ENCODE measurements at places on chromosomes 12 and 14. TPM values are rescaled to one million over a fixed set of nuclear protein-coding genes. Genes with fewer than 3 reads are reported as not detected.
A peak's percentile ranks its signal among the peaks of the same experiment; 100 is the strongest.

DNA sequence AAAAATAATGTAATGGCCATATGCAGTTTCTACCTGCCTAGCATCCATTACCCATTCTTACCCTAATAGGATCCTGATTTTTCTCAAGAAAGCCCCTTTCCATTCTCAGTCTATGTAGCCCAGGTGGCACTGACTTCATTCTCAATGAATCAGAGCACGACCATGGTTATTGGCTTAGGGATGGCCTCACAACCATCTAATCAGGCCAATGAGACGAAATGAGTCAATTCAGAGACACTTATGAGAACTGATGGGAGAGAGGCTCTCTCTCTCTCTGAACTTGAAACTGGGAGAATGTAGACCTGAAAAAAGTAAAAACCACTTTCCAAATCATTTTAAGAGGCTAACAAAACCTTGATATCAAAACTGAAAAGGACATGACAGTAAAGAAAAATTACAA, 45.3 kb upstream of the OXA1L start:
- DNase-seq = no peak

DNA sequence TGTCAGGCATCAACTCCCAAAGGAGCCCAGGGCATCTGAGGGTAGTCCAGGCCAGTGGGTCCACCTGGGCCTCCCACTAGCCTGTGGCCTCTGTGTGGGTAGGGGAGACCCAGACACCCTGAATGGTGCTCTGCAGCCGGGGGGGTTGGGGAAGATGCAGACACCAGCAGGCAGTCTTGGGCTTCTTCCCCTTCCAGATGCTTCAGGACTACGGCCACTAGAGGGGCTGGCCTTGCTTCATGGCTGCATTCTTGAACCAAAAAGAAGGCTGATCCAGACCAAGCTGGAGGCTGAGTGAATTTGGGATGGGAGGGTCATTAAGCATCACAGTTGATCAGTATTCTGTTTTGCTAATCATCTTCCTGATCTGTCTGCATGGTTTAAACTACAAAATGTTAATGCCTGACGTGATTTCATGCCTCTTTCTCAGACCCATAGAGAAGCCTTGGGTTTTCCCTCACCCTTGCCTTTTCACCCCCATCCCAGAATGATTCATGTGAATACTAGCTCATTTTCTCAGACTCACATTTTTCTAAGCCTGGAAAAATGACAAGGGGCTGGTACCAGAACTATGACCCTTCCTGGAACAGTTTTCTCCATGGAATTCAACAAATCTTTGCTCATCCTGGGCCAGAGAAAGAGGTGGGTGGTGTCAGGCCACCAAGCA, 134.2 kb downstream of the NTF3 start:
- peak; percentile 13 for DNase-seq

- no peak for DNase-seq
Observed at GRCh38 chr12:120902846-120903411, 1.2 kb downstream of the SPPL3 start.

DNA sequence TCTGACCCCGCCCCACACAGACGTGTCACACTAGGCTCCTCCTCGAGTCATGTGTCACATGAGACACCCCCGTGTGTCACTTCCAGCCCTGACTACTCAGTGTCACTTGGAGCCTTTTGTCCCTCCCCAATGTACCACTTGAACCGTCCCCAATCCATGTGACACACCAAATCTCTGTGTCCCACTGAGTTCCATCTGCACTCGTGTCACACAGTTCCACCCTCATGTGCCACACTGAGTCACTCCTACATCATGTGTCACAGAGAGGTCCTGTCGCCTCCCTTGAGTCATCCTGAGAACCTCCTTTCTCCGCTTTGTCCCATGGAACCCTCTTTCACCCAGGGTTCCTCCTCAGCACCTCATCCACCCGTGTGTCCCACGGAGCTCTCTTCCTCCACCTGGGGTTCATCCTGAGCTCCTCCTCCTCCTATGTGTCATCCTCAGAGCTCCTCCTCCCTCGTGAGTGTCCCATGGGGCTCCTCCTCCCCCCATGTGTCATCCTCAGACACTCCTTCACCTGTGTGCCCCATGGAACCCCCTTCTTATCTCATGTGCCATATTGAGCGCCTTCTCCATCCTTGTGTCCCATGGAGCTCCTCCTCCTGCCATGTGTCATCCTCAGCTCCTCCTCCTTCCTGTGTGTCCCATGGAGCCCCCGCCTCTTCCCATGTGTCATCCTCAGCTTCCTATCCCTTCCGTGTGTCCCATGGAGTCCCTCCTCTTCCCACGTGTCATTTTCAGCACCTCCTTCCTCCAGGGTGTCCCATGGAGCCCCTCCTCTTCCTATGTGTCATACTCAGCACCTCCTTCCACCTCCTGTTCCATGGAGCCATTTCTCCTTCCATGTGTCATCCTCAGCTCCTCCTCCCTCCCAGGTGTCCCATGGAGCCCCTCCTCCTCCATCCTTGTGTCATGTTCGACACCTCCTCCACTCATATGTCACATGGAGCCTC, 32.0 kb downstream of the RTL1 start:
- DNase-seq = peak; percentile 65

- DNase-seq = no peak
Observed at GRCh38 chr12:6272300-6273204, 37.9 kb upstream of the PLEKHG6 start.

- DNase-seq = no peak
Observed at GRCh38 chr12:27555361-27555760, 31.4 kb downstream of the PPFIBP1 start.

DNA sequence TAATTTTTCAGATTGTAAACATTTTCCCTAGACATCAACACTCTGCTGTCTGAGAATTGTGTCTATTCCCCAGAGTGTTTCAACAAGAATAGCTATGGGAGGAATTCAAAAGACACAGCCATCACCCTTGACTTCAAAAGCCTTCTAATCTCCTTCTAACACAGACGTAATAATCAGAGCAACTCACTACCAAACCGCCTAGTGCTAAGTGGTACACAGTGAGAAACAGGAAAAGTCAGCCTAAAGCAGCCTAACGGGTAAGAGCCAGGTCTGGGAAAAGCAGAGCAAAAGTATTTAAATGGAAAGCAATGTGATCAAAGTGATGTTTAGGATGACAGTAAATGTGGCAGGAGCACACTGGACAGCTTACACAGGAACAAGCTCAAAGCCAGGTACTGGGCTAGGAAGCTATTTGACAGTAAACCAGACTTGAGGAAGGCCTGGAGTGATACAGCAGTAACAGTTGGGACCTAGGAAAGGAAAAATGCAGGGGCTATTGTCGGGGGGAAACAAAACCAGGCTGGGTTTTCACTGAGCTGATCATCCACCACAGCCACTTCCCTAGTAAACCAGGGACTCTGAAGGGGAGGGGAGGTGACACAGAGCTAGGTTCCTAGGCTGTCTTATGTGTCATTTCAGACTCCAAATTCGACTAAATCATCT, 29.4 kb downstream of the CORO1C start:
- DNase-seq = peak; percentile 79

DNA sequence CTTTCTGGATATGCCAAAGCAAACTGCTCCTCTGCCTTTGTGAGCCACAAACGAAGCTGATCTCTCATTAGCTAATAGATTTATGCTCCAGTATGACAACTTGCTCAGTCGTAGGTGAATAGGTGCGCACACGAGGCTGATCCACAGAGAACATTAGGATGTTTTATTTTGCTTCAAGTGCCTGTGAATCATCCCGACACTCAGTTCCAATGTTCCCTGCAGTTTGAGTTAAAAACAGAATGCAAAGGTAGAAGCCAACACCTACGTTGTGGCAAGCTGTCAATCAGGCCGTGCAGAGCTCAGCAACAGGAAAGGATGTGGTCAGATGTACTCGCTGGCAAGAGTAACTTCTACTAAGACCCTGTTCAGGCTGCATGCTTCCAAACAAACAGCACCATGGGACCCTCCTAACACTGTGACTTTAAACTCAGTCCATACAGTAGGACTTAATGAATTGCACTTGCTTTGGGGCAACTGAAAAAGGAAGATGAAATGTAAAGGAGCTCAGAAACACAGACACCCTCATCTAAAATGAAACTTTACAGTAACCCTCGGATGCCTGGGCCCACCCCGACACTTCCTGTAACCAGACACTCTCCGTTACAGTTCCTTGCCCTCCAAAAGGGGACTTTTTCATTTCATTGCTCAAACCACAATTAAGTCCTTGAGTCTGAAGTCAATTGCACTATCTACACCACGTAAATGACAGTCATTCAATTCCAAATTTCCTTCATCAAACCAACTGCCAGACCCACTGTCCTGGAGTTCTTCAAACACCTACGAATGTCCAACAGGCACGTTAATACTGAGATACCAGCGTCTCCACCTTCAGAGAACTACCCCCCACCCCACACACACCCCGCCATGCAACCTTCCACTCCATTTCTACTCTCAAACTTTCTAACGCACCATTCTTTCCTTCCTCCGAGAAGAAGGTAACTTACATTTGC, 1.6 kb downstream of the CCDC88C start:
- peak; percentile 14 for DNase-seq

DNA sequence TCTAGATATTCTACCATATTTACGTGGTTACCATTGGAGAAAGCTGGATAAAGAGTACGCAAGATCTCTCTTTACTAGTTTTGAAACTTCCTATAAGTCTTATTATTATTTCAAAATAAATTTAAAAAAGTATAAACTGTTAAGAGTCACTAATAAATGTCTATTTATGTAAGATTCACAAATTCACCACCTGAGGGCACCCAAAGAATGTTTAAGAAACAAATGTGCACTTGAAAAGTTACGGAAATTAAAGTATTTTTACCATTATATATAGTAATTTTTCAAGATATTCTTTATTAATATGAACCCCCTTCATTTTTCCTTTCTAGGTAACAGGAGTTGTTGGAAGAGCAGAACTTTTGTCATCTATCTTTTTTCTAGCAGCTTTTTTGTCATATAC, 11.9 kb downstream of the TMTC3 start:
- DNase-seq = peak; percentile 82

GRCh38 chr12:131980263-131980662, 30.5 kb downstream of the EP400 start:
- peak; percentile 26 for DNase-seq

- DNase-seq = no peak
Observed at GRCh38 chr12:104742551-104743201, 215.4 kb downstream of the SLC41A2 start.

- DNase-seq = no peak
Observed at GRCh38 chr12:11954181-11954580, 116.6 kb upstream of the BCL2L14 start.

DNA sequence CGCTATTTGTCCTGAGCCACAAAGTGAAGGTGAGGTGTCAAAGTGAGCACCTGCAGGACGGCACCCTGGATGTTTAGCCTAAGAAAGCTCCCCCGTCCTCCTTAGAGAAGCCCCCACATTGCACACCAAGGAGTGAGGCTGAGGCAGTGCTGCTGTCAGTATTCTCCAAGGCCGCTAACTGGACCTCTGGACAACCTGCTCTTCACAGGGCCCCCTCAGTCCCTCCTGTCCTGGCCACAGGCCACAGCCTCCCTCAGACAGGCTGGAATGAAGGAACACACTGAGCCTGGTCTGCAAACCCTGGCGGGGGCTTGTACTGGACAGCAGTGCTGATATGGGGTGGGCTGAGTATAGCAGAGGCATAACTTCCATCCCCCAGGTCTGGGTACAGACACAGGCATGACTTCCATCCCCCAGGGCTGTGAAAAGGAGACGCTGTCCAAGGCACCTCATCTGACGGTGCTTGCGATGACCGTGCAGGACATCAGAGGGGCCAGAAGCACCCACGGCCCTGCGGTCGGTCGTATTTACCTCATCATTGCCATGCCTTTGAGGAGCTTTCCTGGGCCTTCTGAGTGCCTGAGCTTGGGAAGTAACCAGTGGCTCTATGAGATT, 82.4 kb upstream of the DIO3 start:
- DNase-seq = no peak

- no peak for DNase-seq
Observed at GRCh38 chr14:100080206-100080605, 15.0 kb downstream of the EVL start.

- no peak for DNase-seq
Observed at GRCh38 chr14:60220917-60221316, 28.1 kb upstream of the PPM1A start.

DNA sequence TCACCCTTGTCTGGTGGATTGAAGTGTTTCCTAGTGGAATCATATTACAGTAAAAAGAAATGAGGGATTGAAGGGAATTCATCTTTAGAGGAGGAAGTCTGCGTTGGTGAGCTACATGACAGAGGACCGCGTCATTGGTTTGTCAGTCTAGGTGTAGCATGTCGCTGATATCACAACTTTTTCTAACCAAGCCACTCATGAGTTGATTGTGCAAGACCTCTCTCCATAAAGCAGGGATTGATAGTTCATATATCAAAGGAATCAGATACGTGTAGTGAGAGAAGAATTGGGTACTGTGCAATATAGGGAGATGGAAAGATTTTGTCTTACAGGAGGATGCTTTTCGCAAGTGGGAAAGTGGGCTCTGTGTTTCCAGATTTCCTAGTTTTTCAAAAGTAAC, 3.0 kb upstream of the FBXO33 start:
- no peak for DNase-seq

OSGEP gene
- 29.5 TPM for total RNA-seq

ANGEL1 gene
- total RNA-seq = 6.6 TPM

LHX5 gene
- not detected for total RNA-seq

CFAP251 gene
- 7.9 TPM for total RNA-seq

CFAP54 gene
- total RNA-seq = 5.1 TPM

TEAD4 gene
- total RNA-seq = 7.4 TPM

All from fibroblast of lung (primary cell).